ENCODE measurements at places on chromosomes 3 and 15. TPM values are rescaled to one million over a fixed set of nuclear protein-coding genes. Genes with fewer than 3 reads are reported as not detected.

The GOLGA6L10 gene
- 0.59 TPM for total RNA-seq

The CACNA1D gene
- total RNA-seq, result 0.58 TPM

The FGD5 gene
- total RNA-seq, result not detected

The BTLA gene
- not detected for total RNA-seq

The RTP3 gene
- total RNA-seq, result not detected

The GOLGA6L4 gene
- 1.7 TPM for total RNA-seq

The SI gene
- not detected for total RNA-seq

The TMCO5A gene
- not detected for total RNA-seq

The UBE2Q2 gene
- total RNA-seq, result 40.1 TPM

The P4HTM gene
- 17.9 TPM for total RNA-seq

The CTXND1 gene
- not detected for total RNA-seq

The SQOR gene
- total RNA-seq, result 83.2 TPM

The GOLGA8M gene
- not detected for total RNA-seq

The CTXN2 gene
- total RNA-seq, result not detected

The FANCD2OS gene
- not detected for total RNA-seq

All from A549 treated with ZK216348 at 1 μM for 4 hours (cell line).